ENCODE measurements at places on chromosomes 7 and 10. TPM values are rescaled to one million over a fixed set of nuclear protein-coding genes. Genes with fewer than 3 reads are reported as not detected.

EBF3 gene
- total RNA-seq, result not detected

HYAL4 gene
- total RNA-seq, result not detected

- DNase-seq, result no peak
Measured at GRCh38 chr7:21616091-21616490, 73.3 kb downstream of the DNAH11 start.

LRIT1 gene
- total RNA-seq, result not detected

DNA sequence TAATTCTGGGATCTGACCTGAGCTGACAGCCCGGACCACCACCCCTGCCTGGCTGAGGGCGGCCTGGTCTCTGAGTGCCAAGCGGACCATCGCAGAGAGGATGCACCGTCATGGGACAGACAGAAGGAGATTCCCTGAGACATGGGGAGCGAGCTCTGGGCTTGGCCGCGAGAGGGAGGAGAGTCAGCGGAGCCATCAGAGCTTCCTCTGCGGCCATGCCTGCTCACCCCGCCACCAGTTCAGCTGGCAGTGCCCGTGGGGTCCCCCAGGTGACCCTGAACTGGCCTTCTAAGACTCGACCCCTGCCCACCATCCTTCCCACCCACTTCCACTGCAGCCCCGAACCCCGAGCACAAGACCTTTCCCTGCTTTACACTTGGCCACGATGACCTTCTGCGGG lies 152.8 kb downstream of the TCERG1L start:
- DNase-seq, result no peak

- DNase-seq, result no peak
Measured at GRCh38 chr10:86918022-86918471, 39.4 kb downstream of the MMRN2 start.

KLHDC10 gene
- 21.4 TPM for total RNA-seq

DNA sequence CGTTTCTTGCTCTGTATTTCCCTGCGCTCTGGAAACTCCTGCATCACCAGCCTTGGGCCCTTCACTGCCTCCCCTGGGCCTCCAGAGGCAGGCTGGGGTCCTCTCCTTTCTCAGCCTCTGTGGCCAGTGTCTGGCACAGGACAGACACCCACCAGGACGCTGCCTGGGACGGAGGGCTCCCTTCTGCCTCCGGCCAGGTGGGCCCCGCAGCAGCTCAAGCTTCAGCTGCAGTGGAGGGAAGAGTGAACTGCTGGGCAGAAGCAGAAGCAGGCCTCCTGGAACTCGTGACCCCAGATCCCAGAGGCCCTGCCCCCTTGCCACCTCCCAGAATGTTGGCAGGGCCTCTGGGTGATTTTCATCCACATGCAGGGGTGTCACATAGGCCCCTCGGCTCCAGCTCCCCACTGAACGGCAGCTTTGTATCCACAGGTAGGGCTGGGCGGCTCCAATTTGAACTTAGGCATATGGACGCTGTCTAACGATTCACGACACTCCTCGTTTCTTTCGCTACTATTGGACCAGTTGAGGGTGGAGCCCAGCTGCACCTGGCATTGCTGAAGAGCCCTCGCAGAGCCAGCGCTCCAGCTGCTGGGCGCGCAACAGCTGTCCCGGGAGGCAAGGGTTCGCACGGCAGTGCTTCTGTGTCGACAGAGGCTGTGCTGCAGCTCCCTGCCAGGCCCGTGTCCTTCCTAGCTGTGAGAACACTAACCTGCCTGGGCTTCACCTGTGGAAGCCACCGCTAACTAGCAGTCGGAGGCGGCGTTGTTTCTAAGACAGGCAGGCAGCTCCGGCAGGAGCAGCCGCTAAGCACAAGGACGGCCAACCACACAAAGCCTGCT lies 18.4 kb upstream of the GPR146 start:
- no peak for DNase-seq

AOC1 gene
- total RNA-seq, result 1,314 TPM

DNA sequence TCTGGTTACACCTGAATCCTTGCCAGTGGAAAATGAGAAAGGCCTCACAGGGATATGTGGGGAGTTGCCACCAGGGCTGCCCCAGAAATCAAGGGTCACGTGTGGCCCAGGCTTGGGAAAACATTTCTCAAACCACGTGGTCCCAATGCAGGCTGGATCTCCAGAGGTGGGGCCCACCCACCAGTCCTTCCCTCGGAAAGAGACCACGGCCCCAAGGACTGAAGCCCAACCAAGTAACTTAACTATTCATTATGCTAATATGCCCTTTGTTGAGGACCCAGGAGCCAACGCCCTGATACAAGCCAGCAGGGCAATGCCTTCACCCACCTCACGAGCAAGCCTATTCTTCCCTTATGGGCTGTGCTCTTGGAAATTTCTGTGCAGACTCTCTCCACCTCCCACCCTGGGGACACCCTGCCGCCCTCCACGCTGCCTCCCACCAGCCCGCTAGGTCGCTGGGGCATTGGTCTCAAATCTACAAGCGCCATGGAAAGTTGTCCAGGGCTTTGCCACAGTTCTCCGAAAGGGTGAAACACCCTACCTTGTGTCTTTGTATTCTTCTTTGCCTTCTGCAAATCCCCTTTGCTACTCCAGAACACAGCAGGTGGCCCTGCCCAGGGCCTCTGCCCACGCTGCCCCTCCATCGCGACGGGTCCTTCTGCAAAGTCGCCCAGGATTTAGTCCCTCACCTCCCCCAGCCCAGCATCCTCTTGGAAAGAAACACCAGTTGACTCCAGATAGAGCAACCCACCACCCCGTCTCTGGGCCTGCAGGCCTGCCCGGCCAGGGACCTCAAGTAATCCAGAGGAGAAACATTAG lies 8.8 kb downstream of the TNS3 start:
- no peak for DNase-seq

DNA sequence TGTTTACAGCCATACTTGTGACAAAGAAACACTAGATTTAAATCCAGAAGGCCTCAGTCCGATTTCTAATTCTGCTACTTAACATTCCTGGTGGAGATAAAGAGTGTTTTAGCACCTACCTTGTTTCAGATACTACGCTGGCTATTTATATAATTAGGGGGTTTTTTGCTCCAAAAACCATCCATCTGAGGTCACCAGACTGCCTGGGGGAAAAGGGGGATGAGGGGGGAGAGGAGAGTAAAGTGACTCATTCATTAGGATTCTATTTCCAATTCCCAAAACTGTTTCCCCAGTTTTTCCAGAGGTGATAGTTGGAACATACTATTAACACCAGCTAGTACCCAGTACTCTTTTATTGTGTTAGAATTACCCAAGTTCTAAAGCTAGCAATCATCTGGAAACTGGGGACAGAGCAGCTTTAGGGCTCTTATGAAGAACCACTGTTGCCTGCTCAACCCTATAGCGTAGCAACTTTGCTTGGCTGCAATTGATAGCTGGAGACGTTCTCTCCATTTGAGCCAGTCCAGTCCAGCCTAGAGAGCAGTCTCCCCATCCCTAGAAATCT lies 6.6 kb downstream of the GCC1 start:
- no peak for DNase-seq

ETV1 gene
- 1.6 TPM for total RNA-seq

DNA sequence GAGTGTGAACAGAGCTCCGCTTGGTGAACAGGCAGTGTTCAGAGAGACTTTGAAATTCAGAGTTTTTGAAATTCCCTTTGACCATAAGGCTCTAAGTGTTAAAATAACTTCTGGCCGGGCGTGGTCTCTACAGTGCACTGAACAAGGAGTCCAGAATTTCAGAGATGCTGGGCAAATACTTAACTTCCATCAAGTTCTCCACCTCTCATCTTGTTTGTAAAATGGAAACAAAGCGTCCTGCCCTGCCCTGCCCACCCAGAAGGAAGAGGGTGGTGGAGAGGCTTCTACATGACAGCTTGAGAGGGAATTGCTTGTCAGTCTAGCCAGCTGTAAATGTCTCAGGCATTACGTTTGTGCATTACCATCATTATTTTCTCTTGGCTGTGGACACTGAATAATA lies 102.6 kb downstream of the RGS10 start:
- no peak for DNase-seq

DNA sequence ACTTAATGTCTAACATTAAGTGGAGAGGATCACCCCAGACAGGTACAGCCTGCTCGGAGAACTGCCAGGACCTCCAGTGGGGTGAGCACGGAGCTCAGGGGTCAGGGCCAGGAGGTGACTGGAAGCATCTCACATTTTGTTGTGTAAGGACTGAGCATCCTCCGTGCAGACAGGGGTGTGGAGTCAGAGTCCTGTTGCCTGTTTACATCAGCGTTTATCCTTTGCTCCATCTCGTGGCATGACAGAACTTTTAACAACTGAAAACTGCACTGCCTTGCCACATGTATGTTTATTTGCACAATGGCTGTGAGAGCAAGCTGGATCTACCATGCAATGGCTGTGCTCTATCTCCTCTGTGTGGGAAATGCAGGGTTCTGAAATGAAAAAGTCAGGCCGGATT lies 175.4 kb upstream of the AKR1E2 start:
- no peak for DNase-seq

Measured in Peyer's patch (tissue), 4 donors.